KG1 (cell line): ENCODE measurements at places on chromosomes 12 and 14.

DNA sequence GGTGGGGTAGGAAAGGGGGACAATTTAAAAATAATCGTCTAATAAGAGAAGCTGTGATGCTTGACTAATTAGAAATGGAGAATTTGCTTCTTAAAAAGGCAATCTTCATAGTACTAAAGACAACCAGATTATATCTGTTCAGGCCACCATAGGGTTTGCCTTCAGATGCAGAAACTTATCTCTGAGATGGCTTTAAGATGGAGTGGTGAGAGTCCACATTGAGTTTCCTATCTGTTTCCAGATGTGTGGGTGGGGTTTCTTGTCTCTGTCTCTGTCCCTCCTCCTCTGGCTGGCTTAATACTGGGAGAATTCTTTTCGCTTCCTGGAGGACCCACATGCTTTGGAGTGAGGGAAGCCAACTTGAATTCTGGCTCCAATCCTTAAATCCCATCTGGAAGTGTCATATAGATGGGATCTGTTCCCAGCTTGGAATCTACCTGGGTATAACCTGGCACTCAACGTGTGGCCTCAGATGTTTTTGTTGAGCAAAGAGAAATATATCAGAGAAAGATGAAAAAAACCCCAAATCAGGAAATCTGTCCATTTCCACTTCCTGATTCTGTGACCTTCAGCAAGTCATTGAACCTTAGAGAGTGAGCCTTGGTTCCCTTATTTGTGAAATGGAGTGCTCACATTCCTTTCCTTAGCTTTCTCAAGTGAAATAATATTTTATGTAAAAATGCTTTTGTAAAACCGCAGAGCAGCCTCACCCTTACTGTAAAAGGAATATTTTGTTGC lies 66.4 kb downstream of the CHST11 start:
- no peak for DNase-seq

- no peak for DNase-seq
Measured at GRCh38 chr12:131671871-131672270, 39.0 kb upstream of the SFSWAP start.

GRCh38 chr12:64070454-64070853 lies 151.6 kb downstream of the KICS2 start:
- no peak for DNase-seq

GRCh38 chr14:92005019-92005418 lies 34.8 kb downstream of the TRIP11 start:
- DNase-seq = no peak

DNA sequence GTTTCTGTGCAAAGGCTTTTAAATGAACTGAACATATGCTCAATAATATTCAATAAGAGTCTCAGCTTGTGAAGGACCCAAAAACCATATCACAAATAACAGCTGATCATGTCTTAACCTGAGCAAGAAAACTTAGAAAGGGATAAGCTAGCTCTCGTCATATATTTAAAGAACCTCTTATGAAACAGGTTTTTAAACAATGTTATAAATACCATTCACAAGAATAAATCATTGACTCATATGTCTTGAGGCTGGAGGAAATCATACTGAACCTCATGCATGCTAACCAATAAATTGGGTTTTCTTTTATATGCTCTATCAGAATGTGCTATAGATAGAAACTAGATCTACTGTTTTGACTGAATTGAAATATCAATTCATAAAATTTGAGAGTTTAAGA lies 426.9 kb downstream of the NOVA1 start:
- DNase-seq = no peak

GRCh38 chr14:97578982-97579548 lies 781.9 kb downstream of the VRK1 start:
- DNase-seq = no peak

DNA sequence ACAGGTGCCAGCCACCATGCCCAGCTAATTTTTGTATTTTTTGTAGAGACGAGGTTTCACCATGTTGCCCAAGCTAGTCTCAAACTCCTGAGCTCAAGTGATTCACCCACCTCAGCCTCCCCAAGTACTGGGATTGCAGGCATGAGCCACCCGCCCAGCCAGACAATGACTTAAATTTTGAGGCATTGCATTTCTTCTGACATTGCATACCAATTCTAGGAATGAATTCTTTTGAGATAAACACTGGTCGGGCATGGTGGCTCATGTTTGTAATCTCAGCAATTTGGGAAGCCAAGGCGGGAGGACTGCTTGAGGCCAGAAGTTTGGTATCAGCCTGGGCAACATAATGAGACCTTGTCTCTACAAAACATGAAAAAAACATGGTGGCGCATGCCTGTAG lies 2.5 kb upstream of the CELA1 start:
- DNase-seq = no peak

GRCh38 chr14:63200035-63200740 lies 4.1 kb upstream of the RHOJ start:
- no peak for DNase-seq

DNA sequence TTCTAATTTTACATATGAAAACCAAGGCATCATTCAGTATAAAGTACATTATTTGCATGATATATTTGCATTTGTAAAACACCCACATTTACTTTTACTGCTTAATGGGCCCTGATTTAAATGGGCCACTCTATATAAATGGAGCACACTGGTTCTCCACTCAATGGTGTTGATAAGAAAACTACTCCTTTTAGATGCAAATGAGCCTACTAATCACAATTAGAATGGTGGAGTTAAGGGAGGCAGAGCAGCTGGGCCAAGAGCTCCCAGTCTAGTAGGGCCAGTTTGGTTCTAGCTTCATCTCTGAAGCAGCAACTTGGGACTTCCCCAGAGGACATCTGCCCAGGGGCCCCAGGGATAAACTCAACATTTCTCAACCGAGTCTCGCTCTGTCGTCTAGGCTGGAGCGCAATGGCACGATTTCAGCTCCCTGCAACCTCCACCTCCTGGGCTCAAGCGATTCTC lies 120.7 kb downstream of the FOXN3 start:
- no peak for DNase-seq

GRCh38 chr14:78028471-78028870 lies 141.7 kb upstream of the NRXN3 start:
- DNase-seq = no peak

GRCh38 chr12:113921430-113921829 lies 44.7 kb downstream of the RBM19 start:
- no peak for DNase-seq

GRCh38 chr12:24172031-24172772 lies 222.7 kb upstream of the SOX5 start:
- no peak for DNase-seq

DNA sequence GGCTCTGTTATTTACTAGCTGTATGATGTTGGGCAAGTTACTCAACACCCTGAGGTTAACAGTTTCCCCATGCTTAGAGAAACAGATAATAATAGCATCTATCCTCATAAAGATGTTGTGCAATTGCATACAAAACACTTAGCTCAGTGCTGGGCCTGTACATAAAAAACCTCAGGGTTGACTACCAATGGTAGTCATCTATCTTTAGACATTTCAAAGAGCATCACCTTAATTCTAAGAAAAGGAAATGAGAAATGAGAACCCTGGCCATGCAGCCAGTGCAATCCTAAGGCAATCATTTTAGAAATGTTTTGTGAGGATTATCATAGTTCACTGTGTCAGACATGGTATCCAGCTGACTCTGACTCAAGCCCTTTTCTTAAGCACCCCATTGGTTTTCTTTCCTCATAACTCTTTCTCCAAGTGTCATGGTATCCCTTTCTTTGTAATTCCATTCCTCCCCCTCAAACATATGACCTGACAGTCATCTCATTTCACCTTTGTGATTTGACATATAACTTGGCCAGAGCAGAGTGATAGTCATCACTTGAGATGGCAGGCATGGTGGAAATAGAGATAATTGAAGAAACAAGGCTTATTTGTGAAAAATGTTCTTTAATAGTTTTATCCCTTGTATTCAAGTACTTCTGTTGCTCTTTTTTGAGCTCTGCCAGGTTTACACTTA lies 29.5 kb upstream of the OSBPL8 start:
- peak; percentile 50 for DNase-seq

GRCh38 chr12:94265539-94265938 lies 117.2 kb downstream of the PLXNC1 start:
- DNase-seq = no peak

GRCh38 chr12:52029685-52030084 lies 21.6 kb upstream of the NR4A1 start:
- no peak for DNase-seq

DNA sequence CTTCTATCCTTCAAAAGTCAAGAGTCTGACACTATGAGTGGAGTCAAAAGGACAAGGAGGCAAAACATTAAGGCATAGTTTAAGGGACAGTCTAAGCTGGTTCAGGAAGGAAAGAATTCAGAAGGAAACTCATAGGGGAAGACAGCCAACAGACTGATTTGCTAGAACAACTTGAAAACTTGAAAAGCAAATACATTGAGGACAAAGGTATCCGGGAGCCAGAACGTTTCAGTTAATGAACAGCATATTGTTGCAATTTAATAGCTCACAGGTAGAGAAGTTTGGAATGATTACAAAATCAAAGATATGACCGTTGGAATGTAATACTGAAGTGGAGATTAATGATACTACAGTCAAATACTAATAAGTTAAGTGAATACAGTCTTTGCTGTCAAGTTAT lies 312.8 kb upstream of the RPL10L start:
- DNase-seq = no peak

- no peak for DNase-seq
Measured at GRCh38 chr12:106647793-106648514, 65.2 kb downstream of the RFX4 start.

DNA sequence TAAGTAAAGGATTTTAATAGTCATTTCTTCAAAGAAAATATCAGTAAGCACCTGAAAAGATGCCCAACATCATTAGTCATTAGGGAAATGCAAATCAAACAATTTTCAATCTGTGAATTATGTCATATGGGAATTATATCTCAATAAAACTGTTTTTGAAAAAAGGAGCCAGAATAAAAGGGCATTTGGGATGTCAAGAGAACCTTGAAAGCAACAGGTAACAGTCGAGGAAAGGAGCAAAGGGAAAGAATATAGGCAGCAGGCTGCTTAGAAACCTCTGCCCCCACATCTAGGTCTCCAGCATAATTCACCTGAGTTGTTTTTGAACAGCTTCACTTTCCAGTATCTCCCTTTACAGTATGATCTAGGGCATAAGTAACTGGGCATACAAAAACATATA lies 12.2 kb downstream of the RAD9B start:
- DNase-seq = no peak

GRCh38 chr12:113759135-113759534 lies 207.0 kb downstream of the RBM19 start:
- DNase-seq = no peak

GRCh38 chr12:128818065-128819022 lies 5.4 kb downstream of the SLC15A4 start:
- no peak for DNase-seq

DNA sequence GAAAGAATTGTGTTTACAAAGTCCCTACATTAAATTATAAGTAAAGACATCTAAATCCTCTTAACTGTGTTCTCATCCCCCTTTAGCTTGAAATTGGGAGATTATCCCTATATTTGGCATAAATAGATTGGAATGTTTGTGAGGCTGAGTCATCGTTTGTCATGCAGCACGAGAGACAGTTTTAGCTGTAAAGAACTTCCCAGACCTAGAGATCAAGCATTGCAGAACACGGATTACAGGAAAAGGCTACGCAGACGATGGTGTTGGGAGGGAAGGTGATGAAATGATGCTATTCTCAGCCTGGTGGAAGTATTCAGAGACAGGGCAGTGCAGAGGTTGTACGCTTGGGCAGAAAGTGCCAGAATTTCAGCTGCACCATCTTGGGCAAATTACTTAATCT lies 93.8 kb downstream of the PTPRB start:
- no peak for DNase-seq

DNA sequence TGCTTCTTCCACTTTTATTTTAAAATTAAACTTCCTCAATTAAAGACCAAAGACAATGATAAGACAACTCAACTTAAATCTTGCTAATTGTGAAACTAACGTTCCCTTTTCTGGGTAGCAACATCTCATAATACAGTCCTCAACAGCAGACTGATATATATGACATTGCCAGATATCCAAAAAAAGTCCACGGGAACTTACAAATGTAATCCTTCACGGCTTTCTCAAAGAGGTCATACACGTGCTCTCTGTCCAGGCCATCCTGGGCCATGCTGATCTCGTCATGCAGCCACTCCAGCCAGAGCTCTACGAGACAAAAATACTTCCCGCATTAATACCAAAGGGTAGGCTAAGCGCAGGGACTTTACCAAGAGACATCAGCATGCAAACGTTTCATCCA lies 13.3 kb downstream of the SART3 start:
- no peak for DNase-seq

DNA sequence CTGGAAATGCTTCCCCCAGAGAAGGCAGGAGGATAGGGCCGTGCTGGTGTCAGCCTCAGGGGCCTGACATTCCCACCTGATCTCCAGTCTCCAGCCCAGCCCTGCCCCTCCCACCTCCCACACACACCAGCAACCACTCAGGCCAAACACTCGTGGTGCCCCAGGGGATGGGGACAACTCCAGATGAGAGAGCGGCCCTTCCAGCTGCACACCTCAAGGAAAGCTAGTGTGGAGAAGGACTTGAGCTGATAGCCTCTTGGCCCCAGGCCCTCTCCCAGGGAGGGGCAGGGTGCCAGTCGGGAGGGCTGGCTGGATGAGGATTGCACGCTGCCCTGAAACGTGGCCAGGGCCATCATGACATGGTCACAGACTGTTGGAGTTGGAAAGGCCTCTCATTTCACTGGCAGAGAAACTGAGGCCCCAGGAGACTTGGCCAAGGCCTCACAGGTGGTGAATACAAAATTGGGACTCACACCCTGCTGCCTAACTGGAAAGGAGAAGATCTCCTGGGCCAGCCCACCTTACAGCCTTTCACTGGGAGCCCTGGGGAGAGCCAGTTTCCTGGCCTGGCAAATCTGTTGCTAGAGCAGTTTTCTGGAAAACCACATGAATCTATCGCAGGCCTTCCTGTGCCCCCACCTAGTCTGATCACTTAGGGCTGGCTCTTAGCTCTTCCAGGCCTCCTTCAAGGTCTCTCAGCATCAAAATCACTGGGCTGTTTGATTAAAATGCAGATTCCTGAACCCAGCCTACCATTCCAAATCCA lies 52.1 kb downstream of the IRF2BPL start:
- DNase-seq = no peak

- no peak for DNase-seq
Measured at GRCh38 chr14:34571771-34572170, 32.3 kb upstream of the EAPP start.

DNA sequence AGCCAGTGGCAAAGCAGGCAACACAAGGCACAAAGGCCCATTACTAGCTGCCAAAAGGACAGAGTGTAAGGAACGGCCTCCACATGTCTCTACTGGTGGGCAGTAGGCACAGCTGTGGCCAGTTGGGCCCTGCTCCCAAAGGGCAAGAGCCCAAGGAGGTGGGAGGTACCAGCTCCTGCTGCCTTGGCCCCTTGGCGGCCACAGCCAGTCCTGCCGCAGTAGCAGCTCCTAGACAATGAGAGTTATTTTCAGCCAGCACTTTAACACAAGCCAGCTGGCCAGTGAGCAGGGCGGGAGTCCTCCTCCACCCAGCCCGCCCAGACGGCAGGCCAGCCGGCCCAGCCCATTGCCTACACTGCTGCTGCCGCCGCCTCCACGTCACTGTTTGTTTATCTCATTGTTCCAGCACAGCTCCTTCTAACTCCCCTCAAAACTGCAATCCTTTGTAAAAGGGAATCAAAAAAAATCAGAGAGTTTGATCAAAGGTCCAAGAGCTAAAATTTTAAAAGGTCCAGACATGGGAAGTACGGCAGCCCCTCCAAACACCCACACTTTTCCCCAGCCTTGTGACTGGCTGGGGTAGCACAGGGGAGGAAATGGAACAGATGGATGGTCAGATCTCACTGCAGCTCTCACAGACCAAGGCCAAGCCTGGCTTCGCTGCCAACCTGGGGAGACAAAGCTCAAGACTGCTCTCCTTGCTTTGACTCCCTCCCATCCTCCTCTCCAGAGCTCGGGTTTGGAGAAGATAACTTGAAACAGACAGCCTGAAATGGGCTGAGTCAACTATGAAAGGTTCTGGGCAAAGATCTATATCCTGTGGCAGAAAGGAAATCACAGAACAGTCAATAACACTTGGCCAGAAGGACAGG lies 33.5 kb downstream of the FMNL3 start:
- DNase-seq = no peak
